ENCODE measurements at places on chromosomes 3 and 15. TPM values are rescaled to one million over a fixed set of nuclear protein-coding genes. Genes with fewer than 3 reads are reported as not detected.

The LSG1 gene
- 31.0 TPM for total RNA-seq

The HRG gene
- not detected for total RNA-seq

The LRRK1 gene
- total RNA-seq, result 13.6 TPM

The PIERCE2 gene
- 4.7 TPM for total RNA-seq

The CHRNA3 gene
- 0.33 TPM for total RNA-seq

The CELSR3 gene
- total RNA-seq, result 4.6 TPM

The PLOD2 gene
- 85.1 TPM for total RNA-seq

The MFN1 gene
- 19.7 TPM for total RNA-seq

The RARB gene
- total RNA-seq, result 6.7 TPM

The ZNF385D gene
- total RNA-seq, result not detected

The MOBP gene
- total RNA-seq, result 0.02 TPM

The RYR3 gene
- total RNA-seq, result 0.07 TPM

The JMJD7 gene
- 3.4 TPM for total RNA-seq

The ARL14 gene
- total RNA-seq, result 0.35 TPM

The CTXND1 gene
- total RNA-seq, result 0.01 TPM

The REC114 gene
- total RNA-seq, result not detected

The VWA5B2 gene
- 0.29 TPM for total RNA-seq

The NOX5 gene
- 0.24 TPM for total RNA-seq

The CASR gene
- not detected for total RNA-seq

The HGD gene
- 22.1 TPM for total RNA-seq

The USP50 gene
- total RNA-seq, result not detected

The PSMD2 gene
- total RNA-seq, result 266 TPM

The CYP11A1 gene
- not detected for total RNA-seq
